Fibroblast of mammary gland (primary cell): ENCODE measurements at places on chromosomes 3 and 15.

DNA sequence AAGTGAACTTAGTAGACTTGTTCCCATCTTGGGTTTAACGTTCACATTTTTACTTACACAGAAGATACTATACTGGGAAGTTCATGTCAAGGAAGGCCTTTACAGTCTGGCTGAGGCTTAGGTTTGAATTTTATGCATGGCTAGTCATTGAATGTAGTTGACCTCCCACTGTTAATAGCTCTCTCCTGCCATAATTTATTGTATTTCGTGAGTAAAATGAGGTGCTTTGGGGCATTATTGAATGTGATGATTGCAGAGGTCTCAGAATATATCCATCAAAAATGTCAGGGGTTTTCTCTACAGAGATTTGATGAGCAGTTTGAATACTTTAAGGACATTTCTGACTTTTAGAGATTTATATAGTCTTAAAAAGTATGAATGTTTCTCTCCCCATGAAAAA, 356.6 kb upstream of the GRM7 start:
- DNase-seq: no peak

DNA sequence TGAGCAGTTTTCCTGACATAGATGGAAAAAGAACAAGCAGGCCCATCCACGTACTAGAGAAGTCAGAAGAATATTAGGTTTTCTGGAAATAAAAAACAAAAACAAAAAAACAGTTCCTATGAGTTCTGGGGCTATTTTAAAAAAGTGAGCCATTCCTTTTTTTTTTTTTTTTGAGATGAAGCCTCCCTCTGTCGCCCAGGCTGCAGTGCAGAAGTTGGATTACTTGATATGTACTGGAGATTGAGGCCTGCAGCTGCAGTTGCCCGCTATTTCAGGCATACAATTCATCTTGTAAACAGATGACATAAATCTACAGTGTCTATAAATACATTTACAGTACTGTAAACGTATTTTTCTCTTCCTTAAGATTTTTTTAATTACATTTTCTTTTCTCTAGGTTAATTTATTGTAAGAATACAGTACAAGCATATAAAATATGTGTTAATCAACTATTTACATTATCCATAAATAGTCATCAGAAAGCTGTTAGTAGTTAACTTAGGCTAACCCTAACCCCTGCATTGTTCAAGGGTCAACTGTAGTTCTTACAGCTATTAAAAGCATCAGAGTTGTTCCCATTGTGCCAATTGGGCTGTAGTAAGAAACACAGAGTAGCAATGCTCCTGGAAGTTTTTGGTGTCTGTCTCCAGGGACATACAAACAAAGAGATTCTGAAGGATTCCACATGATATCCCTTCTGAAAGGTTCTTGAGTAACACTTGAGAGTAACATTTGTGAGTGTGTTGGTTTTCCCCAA, 11.2 kb upstream of the ACTL6A start:
- DNase-seq: no peak

DNA sequence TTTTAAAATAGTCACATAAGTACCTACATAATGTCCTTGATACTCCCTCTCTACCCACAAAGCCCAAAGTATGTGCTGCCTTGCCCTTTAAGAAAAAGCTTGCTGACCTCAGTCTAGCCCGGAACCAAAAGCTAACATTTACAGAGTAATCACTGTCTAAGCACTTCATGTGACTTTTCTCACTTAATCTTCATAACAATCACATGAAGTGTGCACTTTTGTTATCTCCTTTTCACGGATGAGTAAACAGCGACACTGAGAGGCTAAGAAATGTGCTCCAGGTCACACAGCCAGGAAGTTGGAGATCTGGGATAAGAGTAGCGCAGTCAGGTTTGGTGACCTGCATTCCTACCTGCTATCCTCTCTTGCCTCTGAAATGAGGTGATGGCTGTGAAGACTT, 194.0 kb downstream of the ITPR1 start:
- no peak for DNase-seq

DNA sequence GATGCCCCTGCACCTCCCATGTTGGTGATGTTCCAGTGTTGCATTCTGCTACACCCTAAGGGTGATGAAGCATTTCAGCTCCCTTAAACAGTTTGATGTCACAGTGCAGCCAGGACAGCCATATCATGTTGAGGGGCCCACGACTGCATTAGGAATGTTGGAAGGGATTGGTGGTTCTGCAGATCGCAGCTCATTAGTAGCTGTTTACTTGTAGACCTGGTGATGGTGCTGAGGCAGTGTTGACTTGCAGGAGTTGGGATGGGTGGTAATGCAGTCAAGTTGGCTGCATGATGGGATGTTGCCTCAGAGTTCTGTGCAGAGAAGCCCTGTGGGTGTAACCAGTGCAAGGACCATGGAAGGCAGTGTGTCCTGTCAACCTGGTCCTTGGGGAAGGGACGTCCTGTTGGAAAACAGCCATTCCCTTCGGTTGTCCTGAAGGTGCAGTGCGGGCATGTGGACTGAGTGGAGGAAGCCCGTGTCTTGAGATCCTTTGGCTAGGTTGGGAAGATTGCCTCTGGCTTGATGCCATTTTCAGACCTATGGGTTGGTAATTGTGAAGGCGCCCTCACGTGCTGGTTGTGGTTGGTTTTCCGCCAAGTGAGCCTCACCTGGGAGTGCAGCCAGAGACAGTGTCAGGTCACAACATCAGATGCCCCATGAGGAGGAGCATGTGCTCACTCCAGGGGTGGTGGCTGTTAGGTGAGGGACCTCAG, 100.7 kb downstream of the SNRPN start:
- DNase-seq: no peak

GRCh38 chr15:49506341-49506740, 83.3 kb downstream of the FGF7 start:
- no peak for DNase-seq
